ENCODE measurements at places on chromosomes 12 and 14. TPM values are rescaled to one million over a fixed set of nuclear protein-coding genes. Genes with fewer than 3 reads are reported as not detected.

DNA sequence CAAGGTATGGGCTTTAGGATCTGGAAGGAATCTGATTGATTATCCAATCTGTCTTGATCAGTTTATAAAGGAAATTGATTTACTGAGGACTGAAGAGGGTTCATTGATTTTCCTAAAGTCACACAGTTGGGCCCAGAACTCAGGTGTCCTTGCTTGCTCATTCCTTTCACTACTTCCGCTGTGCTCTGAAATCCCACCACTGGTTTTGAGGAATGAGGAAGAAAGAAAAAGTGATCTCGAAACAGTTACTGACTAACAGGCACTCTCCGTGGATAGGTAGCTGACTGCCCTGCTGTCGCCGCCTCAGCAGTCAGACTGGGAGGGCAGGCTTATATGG is at the start of gene FITM1:
TSS of gene FITM1 (plus strand) at position 280 of the 337 bp plus-strand sequence. CDS start 905 bp downstream, outside the sequence.
- no peak for DNase-seq

GRCh38 chr12:69686731-69687130 is 12.4 kb downstream of the BEST3 start:
- no peak for DNase-seq

GRCh38 chr12:53733051-53733806 is 6.0 kb upstream of the CALCOCO1 start:
- DNase-seq = no peak

The PTPN21 gene
- 6.8 TPM for total RNA-seq
